ENCODE measurements at places on chromosomes 16 and 17.

GRCh38 chr17:10775058-10775457 is 28.8 kb downstream of the TMEM238L start:
- DNase-seq, result no peak

GRCh38 chr17:72414967-72415853 is 294.4 kb downstream of the SOX9 start:
- DNase-seq, result no peak

DNA sequence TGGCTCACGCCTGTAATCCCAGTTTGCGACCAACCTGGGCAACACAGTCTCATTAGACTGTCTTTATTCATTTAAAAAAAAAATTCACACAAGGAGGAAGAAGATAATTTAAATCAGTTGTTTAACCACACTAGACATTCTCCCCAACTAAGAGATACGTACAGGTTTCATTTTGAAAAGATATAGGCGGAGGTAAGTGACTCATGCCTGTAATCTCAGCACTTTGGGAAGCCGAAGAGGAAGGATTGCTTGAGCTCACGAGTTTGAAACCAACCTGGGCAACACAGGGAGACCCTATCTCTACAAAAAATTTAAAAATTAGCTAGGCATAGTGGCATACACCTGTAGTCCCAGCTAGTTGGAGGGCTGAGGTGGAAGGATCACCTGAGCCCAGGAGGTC is 5.3 kb downstream of the CMTM4 start:
- DNase-seq, result no peak

- DNase-seq, result no peak
These were observed 481.8 kb downstream of the XYLT1 start for GRCh38 chr16:16988963-16989362.

- peak; percentile 15 for DNase-seq
These were observed 4.6 kb downstream of the SMCR8 start for GRCh38 chr17:18319604-18320256.

- no peak for DNase-seq
These were observed 831 bp downstream of the CA7 start for GRCh38 chr16:66845080-66845410.

- no peak for DNase-seq
These were observed 202.9 kb upstream of the IRX3 start for GRCh38 chr16:54489225-54490111.

DNA sequence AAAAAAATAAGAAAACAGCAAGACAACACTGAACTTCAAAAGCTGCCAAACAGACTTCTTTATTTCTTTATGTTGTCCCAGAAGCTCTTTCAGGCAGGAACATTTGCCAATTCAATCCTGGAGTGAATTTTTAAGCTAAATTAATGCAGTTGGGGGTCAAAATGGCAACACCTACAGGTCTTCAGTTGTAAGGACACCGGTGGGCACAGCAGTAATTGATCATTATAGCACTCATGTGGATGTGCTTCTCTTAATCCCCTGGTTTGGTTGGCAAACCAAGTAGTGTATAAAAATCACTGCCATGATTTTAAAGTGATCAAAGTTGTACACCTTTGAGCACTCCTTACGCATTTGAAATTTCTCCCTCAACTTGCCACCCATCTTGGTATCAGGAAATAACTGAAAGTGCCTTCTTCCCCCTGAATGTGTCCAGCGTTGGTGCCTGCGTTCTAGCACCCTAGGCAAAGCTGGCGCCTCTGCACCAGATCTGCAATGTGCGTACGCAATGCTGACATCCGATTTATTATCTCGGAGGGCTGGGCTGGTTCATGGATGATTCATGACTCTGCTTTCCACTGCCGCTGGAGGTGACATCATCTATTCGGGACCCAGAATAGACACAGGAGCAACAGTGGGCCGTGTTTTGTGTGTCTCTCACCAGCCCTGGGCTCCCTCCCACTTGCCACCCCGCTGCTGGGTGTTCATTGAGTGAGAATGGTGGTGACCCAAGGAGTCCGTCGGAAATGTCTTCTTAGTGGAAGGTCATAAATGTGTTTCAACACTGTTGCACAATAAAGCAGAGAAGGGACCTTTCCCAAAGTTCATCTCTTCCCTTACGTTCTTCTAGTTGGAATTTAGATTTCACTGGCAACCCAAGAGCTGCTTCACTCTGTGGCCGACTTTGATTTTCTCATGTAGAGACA is 203.4 kb downstream of the CCDC182 start:
- no peak for DNase-seq

GRCh38 chr17:73643852-73644144 is 447 bp downstream of the SDK2 start:
- no peak for DNase-seq

DNA sequence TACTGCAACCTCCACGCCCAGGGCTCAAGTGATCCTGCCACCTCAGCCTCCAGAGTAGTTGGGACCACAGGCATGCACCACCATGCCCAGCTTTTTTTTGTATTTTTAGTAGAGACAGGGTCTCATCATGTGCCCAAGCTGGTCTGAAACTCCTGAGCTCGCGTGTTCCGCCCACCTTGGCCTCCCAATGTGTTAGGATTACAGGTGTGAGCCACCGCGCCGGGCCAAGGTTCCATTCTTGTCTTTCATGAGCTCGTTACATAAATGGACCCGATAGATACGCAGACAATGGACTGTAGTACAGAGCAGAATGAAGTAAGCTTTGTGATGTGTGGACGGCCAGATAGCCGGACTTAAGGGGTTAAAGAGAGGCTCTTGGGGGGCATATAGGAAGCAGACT is 19.3 kb downstream of the UBN1 start:
- no peak for DNase-seq

GRCh38 chr17:76314392-76315227 is 6.5 kb upstream of the QRICH2 start:
- DNase-seq, result no peak

DNA sequence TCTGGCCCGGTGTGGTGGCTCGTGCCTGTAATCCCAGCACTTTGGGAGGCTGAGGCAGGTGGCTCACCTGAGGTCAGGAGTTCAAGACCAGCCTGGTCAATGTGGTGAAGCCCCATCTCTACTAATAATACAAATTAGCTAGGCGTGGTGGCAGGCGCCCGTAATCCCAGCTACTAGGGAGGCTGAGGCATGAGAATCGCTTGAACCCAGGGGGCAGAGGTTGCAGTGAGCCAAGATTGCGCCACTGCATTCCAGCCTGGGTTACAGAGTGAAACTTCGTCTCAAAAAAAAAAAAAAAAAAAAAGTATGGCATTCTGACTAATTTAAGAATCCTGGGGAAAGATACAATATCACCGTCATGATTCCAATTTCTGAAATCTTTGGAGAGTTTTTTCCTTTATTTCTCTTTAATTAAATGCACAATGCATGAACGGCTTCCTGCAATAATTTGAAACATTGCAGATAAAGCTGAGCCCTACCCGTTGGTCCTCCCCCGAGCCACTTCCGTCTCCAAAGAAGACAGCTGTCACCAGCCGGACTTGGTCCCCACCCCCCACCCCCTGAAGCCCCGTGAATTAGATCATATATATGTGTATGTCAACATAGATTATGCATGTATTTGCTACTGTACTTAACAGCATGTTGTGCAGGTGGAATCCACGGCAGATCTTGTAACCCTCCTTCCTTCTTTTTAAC is 142.6 kb upstream of the PLCG2 start:
- no peak for DNase-seq
